ENCODE measurements at places on chromosomes 16 and 17.

GRCh38 chr16:50247123-50247905, 19.0 kb upstream of the ADCY7 start:
- no peak for DNase-seq

DNA sequence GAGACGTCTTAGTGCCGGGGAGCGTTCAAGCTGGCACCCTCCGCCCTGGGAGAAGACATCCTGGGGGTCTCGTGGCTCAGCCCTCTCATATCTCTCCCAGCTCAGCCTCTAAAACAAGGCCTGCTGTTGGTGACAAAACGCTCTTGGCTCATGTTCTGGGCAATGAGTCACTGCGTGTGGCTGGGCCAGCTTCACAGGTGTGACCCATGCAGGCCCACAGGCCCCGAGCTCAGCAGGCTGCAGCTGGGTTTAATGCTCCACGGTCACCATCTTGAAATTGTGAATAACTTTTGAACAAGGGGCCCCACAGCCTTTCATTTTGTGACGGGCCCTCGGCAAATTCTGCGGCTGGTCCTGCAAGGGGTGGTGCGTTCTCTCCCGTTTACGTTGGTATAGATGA, 22.4 kb downstream of the GAA start:
- DNase-seq = no peak

DNA sequence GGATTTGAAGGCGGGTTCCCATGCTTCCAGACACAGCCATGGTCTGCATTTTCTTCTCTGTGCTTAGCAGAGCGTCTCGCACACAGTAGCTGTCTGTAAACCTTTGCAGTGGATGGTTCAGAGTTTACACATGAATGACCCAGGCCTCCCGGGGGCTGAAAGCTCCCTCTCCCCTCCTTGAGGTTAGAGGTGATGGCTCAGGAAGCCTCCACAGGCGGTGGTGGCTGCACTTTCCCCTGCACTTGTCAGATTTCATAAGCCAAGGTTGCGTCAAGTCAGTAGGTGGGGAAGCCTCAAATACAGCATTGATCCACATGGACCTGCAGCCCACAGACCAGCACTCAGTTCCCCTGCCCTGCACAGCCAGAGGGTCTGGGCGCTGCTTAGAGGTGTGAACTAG, 211.9 kb downstream of the KATNIP start:
- DNase-seq = no peak

GRCh38 chr16:26672206-26672605, 394.5 kb upstream of the C16orf82 start:
- no peak for DNase-seq

DNA sequence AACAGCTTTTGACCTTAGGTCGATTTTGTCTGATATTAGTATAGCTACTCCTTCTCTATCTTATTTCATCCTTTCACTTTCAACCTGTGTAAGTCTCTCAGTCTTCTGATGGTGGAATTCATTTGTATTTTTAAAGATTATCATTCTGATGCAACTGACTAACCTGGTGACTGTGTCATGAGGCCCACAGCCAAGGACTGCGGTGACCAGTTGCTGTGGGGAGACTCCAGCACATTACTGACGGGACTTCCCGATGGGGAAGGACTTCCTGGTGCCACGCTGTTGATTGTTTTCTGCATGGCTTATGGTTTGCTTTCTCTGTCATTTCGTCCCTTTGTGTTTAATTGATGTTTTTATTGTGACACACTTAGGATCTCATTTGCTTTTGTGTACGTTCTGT, 34.2 kb downstream of the RMI2 start:
- DNase-seq = no peak

DNA sequence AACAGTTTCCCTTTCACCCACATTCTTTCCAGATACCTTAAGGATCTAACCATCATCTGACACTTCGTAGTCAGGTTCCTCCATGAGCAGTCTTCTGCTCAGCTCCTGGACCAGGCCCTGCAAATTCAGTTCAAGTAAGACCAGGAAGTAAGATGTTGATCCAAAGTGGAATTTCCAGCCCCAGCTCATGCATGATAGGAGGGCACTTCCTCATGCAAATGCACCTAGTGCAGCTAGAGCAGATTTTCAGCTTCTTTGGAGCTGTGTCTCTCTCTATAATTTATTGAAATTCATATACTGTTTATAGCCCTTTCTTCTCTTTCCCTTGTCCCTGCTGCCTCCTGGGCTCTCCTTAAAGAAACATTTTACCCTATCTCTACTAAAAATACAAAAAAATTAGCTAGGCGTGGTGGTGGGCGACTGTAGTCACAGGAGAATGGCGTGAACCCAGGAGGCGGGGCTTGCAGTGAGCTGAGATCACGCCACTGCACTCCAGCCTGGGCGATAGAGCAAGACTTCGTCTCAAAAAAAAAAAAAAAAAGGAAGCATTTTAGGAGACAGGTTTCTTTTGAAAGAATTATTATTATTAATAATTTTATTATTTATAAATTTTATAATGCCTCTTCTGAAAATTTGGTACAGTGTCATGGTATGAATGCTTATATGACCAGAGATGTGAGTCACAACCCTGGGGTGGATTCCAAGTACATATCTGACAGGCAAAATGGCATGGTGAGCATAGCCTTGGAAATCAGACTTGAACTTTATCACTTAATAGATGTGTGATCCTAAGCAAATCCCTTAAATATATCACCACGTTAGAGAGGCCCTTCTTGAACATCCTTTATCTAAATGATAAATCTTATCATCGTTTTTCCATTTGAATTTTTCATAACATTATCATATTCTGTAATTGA, 94.3 kb downstream of the SSH2 start:
- DNase-seq = no peak

DNA sequence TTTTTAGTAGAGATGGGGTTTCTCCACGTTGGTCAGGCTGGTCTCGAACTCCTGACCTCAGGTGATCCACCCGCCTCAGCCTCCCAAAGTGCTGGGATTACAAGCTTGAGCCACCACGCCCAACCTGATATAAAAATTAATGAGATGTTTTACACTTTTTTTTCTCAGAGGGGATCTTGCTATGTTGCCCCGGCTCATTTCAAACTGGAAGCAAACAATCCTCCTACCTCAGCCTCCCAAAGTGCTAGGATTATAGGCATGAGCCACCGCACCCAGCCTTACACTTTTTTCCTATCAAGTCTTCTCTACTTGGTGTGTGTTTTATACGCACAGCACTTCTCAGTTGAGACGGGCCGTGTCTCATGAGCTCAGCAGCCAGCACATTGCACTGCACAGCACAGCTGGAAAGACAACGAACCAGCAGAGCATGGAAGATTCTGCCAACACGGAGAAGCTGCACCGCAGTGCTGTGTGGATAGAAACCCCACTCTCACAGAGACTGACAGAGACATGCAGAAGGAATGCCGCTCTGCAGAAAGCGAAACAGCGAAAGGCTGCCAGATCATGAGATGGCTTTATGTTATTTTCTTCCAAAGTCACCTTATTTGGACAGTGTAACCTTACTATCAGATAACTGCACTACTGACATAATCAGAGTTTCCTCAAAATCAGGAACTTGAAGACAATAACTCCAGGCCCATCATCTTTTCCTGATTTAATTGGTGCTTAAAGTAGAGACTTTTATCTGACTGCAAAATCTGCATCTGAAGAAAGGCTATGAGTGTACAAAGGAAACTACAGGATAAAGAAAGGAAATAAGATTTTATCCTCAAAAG, 6.5 kb upstream of the QRICH2 start:
- DNase-seq = no peak

DNA sequence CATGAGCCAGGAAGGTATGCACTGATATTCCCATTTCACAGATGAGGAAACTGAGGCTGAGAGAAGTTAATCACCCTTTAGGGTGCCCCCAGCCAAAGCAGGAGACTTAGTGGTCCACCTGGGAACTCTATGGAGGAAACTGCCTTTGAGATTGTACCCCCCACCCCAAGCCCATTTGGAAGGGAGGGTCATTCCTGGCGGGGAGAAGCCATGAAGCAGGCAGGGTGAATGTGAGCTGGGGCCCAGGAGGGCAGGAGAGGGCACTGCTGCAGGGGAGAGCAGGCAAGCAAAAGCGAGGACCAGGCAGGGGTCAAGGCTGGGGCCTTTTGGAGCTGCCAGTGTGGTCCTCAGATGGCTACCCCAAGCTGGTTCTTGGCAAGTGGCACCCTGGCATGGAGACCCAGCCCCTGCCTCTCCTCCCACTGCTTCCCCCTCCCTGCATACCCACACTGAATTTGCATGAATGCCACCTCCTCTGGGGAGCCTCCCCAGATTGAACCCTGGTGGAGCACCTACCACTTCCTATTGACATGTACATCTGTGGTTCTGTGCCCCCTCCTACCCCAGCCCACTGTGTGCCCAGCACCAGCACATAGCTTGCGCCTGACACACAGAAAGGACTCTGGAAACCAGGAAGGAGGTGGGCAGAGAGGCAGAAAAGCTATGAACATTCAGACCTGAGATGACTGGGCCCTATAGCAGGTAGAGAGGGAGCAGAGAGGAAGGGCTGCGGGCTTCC, 965 bp upstream of the TMC6 start:
- DNase-seq = no peak

DNA sequence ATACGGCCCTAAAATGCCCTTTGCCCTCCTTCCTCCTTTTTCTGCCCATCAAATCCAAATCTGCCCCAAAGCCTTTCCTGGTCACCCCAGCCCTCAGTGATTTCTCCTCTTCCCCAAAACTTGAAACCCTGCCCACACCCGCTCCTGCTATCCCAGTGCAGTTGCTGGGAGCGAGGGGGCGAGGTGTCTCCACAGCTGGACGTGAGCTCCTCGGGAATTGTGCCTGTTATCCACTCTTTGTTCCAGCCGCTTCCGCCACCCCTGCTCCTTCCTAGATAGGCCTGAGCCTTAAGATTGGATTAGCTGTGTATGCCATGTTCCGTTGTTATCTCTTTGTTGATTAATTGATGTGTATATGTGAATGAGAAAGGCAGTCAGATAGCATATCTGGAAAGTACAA, 2.6 kb upstream of the KRT35 start:
- DNase-seq = no peak

GRCh38 chr17:31834448-31834847, 24.6 kb downstream of the COPRS start:
- DNase-seq = no peak

- no peak for DNase-seq
Measured at GRCh38 chr17:66514227-66514806, 211.9 kb downstream of the PRKCA start.

GRCh38 chr16:85037050-85037410, 9.4 kb downstream of the KIAA0513 start:
- no peak for DNase-seq

- no peak for DNase-seq
Measured at GRCh38 chr16:56869513-56870275, 4.7 kb downstream of the SLC12A3 start.

DNA sequence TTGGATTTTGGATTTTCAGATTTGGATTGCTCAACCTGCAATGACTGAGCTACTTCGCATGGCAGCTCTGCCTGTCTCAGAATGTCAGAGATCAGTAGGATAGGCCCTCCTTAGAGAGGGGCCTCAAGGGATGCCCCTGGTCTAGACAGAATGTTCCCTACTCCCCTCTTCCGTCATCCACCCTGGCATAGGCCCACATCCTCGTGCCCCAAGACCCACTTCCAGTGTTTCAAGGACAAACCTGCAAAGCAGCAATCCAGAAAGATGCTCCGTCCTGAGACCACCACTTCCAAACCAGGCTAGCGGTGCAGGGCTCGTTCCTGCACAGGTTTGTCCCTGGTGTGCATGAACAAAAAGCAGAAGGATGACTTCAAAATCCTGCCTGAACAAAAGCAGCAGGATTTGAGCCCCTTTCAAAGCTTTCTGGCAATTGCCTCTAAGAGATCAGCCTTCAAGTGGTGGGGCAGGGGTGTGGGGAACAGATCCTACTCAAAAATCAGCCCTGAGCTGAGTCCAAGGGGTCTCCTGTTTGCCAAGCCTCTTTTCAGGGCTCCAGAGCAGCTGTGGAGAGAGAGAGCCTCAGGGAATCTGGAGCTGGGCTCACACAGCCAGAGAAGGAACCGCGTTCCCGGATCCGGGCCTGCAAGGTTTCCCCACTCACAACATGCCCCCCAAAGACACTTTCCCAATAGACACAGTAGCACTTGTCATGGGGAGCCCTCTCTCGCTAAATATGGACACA, 121.1 kb downstream of the SOCS1 start:
- DNase-seq = no peak

DNA sequence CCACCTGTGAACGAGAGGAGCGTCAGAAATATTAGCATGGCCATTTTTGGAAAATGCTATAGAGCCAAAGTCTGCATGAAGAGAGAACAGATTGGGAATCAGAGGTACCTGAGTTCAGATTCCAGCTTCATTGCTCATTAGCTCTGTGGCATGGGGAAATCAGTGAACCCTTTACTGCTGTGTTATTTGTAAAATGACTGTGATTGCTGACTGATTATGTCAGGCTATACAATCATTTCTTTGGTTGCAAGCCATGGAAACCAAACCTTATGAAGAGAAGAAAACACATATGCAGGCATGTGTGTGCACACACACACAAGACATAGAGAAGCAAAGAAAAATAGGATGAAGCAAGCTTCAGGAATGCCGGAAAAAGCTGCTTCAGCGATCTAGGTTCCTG, 101.4 kb upstream of the HSBP1 start:
- DNase-seq = no peak

GRCh38 chr16:4510747-4511426, 27.7 kb downstream of the CDIP1 start:
- no peak for DNase-seq

GRCh38 chr17:56146534-56146933, 6.7 kb upstream of the ANKFN1 start:
- no peak for DNase-seq

GRCh38 chr17:79993390-79994227, 42.1 kb downstream of the TBC1D16 start:
- peak; percentile 81 for DNase-seq

GRCh38 chr17:36850790-36851189, 86.5 kb upstream of the LHX1 start:
- no peak for DNase-seq

GRCh38 chr16:79723583-79724168, 123.1 kb upstream of the MAF start:
- DNase-seq = no peak

- no peak for DNase-seq
Measured at GRCh38 chr16:995087-995486, 13.5 kb downstream of the SOX8 start.

DNA sequence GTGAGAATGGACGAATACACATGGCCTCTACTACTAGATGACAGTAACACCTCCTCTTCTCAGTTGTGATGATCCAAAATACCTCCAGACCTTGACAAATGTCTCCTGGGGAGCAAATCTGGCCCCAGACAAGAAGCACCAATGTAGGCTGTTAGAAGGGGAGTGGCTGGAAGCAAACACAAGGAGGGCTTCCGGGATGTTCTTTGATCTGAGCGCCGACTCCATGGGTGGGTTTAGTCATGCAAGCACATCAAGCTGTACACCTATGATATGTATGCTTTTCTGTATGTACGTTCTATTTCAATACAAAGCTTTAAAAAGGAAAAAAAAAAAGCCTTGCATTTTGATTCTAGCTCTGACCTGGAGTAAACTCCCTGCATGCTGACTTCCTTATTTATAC, 61.4 kb downstream of the ARHGAP17 start:
- DNase-seq = no peak

- DNase-seq = no peak
Measured at GRCh38 chr17:10699856-10700255, 2.5 kb downstream of the ADPRM start.

All from glutamatergic neuron (in vitro differentiated cells).